ENCODE measurements at places on chromosomes 3 and 15. TPM values are rescaled to one million over a fixed set of nuclear protein-coding genes. Genes with fewer than 3 reads are reported as not detected.

DNA sequence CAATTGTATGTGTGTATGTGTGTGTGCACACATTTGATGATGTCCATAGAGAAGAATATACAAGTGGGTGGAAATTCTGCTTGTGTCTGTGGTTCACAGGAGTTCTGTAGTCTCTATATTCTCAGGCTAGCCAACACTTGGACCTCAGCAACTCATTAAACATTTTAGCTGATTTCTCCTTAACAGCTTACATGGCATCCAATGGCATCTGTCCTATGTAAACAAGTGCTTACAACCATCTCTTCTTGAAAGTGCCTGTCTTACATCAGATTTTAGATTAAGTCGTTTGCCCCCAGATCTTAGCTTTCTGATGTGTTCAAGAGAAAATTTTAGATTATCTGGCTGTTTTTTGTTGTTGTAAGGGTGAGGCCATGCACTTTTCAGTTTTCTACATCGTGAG is 29.0 kb downstream of the ZNF662 start:
- H3K4me1 ChIP-seq = no peaks in the 10 kb centered on the region
- no peaks in the 10 kb centered on the region for H3K27me3 ChIP-seq
- no peak overlapping the region for H3K4me3 ChIP-seq
- peaks cover 6% of the 10 kb centered on the region for H3K36me3 ChIP-seq
- DNase-seq = no peak

GRCh38 chr3:113064183-113064582 is 73.4 kb downstream of the GTPBP8 start:
- H3K27me3 ChIP-seq = no peaks in the 10 kb centered on the region
- no peaks in the 10 kb centered on the region for H3K36me3 ChIP-seq
- H3K4me1 ChIP-seq = peaks cover 18% of the 10 kb centered on the region
- DNase-seq = no peak
- H3K4me3 ChIP-seq = no peak overlapping the region

DNA sequence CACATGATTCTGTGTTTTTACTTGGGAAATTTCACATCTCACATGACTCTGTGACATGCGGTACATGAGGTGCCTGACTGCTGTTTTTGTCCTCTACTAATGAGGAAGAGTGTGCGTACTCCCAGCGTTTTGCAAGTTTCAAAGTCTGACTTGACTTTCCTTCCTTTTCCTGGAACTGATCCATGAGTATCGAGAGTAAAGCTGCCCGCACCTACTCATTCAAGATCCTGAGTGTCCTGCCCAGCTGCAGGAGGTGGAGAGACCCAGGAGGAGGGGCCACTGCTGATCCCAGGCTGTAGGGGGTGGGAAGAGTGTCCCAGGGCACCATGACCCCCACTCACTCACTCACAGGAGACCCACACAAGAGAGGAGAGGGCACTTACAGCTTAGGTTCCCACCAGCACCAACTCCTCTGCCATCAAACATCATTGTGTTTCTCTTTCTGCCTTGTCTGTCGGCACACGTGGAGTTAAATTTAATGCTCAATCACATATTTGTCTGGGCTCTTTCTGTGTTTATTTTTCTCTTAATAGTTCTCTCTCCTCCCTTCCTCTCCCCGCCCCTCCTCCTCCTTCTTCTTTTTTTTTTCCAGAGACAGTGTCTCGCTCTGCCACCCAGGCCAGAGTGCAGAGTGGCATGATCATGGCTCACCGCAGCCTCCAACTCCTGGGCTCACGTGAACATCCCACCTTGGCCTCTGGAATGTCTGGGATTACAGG is 1.4 kb downstream of the CCR5AS start:
- no peak for DNase-seq
- H3K27me3 ChIP-seq = no peaks in the 10 kb centered on the region
- H3K4me3 ChIP-seq = no peak overlapping the region
- H3K36me3 ChIP-seq = no peaks in the 10 kb centered on the region

The CHRNA3 gene
- total RNA-seq = not detected

DNA sequence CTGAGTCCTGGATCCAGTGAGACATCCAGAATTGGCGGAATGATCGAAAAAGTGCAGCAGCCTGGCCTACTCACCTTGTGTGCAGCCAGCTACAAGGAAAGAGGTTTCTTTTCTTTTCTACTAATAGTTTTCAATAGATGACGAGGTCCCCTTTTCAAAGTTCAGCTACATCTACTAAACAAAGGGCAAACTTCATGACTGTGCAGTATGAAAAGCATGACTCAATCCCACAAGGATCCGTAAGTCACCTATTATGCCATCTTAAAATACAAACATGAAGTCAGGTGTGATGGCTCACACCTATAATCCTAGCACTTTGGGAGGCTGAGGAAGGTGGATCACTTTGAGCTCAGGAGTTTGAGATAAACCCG is 16.7 kb downstream of the MIX23 start:
- no peak for DNase-seq
- peaks cover 62% of the 10 kb centered on the region for H3K36me3 ChIP-seq
- H3K27me3 ChIP-seq = no peaks in the 10 kb centered on the region
- H3K4me3 ChIP-seq = no peak overlapping the region
- no peaks in the 10 kb centered on the region for H3K4me1 ChIP-seq

The FGD5 gene
- total RNA-seq = not detected

The ZNF660 gene
- not detected for total RNA-seq

GRCh38 chr3:17122758-17123157 is 238.0 kb downstream of the PLCL2 start:
- no peak overlapping the region for H3K4me3 ChIP-seq
- H3K36me3 ChIP-seq = no peaks in the 10 kb centered on the region
- no peaks in the 10 kb centered on the region for H3K4me1 ChIP-seq

The FLNB gene
- 593 TPM for total RNA-seq

DNA sequence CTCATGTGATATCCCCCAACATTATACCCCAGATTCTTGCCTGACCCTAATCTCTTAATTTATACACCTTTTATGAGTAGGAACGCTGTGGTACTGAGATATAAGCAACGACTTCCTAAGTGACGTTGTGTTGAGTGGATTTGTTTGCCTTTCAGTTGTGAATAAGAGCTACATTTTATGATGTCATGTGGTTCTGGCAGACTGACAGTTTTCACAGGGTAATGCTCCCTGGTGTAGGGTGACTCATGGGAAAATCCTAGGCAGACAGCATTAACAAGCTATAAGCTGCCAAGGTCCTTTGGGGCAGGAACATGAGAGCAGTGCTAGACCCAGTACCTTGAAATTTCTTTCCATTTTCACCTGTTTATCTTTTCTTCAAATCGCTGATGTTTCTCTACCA is 11.2 kb downstream of the C3orf52 start:
- H3K4me3 ChIP-seq = peak overlapping the region; percentile 24
- H3K4me1 ChIP-seq = peaks cover 42% of the 10 kb centered on the region
- DNase-seq = peak; percentile 99
- H3K27ac ChIP-seq = peak overlapping the region; percentile 88
- H3K36me3 ChIP-seq = peaks cover 16% of the 10 kb centered on the region

DNA sequence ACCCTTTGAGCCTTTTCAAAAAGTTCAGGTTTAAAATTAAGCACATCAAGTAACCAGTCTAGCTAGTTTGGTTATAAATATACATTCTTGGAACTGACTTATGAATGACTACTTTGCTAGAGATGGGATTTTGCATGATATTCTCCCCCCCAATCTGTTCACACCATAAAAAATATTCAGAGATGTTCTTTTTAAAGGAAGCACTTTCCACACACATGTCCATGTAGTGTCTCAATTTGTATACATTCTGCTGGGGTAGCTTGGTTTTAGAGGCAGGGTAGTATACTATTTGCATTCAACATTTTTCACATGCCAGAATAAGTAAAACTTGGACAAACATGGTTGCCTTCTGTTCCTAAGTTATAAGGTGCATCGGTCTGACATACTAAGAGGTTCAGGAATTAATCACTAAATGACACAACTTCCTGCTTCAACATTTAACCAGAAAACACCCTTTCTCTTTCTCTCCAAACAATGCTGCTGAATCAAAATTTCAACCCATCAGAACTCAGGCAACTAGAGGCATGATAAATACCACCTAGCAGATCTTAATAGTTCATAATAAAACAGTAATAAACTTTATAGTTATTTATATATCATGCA is 57.0 kb downstream of the SUMF1 start:
- H3K27ac ChIP-seq = no peak overlapping the region
- no peak for DNase-seq
- no peaks in the 10 kb centered on the region for H3K27me3 ChIP-seq
- peaks cover 25% of the 10 kb centered on the region for H3K36me3 ChIP-seq

DNA sequence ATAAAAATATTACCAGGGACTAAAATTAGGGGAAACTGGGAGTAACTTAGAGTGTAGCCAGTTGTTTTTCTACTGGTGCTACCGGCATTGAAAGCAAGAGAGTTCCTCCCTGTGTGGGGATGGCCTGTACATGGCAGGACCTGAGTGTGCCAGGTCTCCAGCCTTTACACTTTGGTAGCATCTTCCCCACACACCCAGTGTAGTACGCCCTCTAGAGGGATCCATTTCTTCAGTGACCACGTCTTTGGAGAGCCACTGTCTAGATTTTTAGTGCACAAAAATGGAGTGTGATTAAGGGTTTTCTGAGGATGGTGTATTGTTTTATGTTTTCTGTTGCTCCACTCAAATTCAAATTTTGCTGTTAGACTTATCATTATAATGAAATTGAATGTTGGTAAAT is 507.0 kb upstream of the TPRG1 start:
- no peaks in the 10 kb centered on the region for H3K36me3 ChIP-seq
- no peak overlapping the region for H3K4me3 ChIP-seq
- peak; percentile 66 for DNase-seq
- H3K4me1 ChIP-seq = no peaks in the 10 kb centered on the region

DNA sequence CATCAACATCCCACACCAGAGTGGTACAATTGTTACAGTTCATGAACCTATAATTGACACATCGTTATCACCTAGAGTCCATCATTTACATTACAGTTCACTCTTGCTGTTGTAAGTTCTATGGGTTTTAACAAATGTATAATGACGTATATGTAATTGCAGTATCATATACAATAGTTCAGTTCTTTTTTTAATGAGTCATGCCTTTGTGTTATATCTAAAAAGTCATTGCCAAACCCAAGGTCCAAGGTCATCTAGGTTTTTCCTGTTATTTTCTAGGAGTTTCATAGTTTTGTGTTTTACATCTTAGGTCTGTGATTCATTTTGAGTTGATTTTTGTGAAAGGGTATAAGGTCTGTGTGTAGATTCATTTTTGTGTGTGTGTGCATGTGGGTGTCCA is 160.9 kb upstream of the GALNT15 start:
- peak; percentile 26 for DNase-seq
- no peaks in the 10 kb centered on the region for H3K36me3 ChIP-seq
- H3K4me1 ChIP-seq = no peaks in the 10 kb centered on the region
- H3K4me3 ChIP-seq = no peak overlapping the region
- no peaks in the 10 kb centered on the region for H3K27me3 ChIP-seq

The VGLL3 gene
- total RNA-seq = 6.3 TPM

The CLRN1 gene
- not detected for total RNA-seq

The MRPS22 gene
- 65.0 TPM for total RNA-seq

- no peak overlapping the region for H3K27ac ChIP-seq
- peaks cover 25% of the 10 kb centered on the region for H3K4me1 ChIP-seq
- H3K36me3 ChIP-seq = no peaks in the 10 kb centered on the region
- DNase-seq = peak; percentile 38
Measured at GRCh38 chr3:69665026-69665737, 74.1 kb upstream of the MITF start.

The FSIP1 gene
- total RNA-seq = 2.2 TPM

DNA sequence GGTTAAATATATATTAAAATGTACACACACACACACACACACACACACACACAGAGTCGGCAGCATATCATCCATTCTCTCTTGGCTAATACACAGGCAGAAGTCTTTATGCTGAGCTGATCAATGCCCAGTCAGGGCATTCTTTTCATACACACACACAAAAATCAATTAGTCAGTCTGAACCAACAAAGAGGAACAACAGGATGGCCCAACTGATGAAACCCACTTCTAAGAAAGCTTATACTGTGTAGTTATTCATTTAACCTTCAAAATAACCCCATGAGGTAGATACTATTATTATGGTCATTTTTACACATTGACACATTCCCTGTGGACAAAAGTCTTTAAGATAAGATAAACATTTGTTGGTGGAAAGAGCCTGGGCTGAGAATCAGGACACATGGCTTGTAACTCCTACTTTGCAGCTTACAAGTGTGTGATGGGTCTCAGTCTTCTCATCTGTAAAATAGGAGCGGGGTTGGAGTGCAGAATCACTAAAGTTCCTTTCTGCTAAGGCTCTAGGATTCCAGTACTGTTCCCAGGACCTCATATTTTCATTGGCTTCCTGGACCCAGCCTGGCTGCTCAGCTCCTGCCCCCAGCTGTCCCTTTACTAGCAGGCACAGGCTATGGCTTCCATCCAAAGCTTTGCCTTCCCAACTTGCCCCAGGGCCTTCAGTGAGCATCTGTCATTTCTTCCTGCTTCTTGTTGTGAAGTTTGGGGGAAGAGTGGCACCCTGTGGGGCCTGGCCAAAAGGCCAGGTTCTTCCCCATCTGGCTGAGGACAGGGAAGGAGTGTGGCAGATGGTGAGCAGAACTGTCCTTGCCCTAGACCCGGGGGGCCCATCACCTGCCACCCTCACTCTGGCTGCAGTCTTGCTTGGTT is 27.2 kb upstream of the GLCE start:
- H3K4me1 ChIP-seq = peaks cover 12% of the 10 kb centered on the region
- H3K36me3 ChIP-seq = peaks cover 7% of the 10 kb centered on the region
- no peak overlapping the region for H3K4me3 ChIP-seq

- H3K4me3 ChIP-seq = no peak overlapping the region
- no peaks in the 10 kb centered on the region for H3K27me3 ChIP-seq
- peaks cover 23% of the 10 kb centered on the region for H3K4me1 ChIP-seq
- no peak for DNase-seq
- no peaks in the 10 kb centered on the region for H3K36me3 ChIP-seq
- H3K27ac ChIP-seq = no peak overlapping the region
Measured at GRCh38 chr3:157079676-157080369, 80.1 kb downstream of the CCNL1 start.

DNA sequence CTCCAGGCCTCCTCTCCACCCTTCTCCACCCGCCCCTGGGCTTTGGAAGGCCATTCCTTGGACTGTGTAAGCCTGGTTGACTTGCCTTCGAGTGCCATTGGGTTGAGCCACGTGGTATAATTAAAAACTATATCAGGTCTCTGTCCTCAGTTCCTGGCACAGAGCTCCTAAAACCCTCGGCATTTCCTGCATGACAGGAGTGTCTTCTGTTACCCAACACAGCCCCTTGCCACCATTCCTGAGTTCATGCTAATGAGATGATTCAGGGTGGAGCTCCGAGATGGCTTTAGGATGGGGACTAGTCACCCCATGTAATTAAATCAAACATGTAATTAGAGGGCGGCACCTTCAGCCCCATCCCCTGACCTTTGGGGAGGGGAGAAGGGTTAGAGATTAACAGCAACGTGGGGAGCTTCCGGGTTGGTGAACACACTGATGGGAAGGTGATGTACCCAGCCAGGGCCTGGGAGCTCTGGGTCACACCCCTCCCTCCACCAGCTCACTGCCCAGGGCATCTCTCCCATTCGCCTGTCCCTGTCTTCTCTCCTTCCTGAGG is 256.4 kb downstream of the FAM43A start:
- no peak overlapping the region for H3K4me3 ChIP-seq
- H3K27me3 ChIP-seq = peaks cover 24% of the 10 kb centered on the region
- no peaks in the 10 kb centered on the region for H3K36me3 ChIP-seq
- DNase-seq = no peak
- H3K27ac ChIP-seq = no peak overlapping the region
